ENCODE measurements at places on chromosomes 12 and 14.

GRCh38 chr12:12534166-12534866 lies 28.3 kb downstream of the DUSP16 start:
- no peak for DNase-seq

GRCh38 chr12:27502021-27502435 lies 22.0 kb upstream of the PPFIBP1 start:
- no peak for DNase-seq

GRCh38 chr14:96267336-96267735 lies 11.3 kb downstream of the BDKRB1 start:
- DNase-seq = no peak

DNA sequence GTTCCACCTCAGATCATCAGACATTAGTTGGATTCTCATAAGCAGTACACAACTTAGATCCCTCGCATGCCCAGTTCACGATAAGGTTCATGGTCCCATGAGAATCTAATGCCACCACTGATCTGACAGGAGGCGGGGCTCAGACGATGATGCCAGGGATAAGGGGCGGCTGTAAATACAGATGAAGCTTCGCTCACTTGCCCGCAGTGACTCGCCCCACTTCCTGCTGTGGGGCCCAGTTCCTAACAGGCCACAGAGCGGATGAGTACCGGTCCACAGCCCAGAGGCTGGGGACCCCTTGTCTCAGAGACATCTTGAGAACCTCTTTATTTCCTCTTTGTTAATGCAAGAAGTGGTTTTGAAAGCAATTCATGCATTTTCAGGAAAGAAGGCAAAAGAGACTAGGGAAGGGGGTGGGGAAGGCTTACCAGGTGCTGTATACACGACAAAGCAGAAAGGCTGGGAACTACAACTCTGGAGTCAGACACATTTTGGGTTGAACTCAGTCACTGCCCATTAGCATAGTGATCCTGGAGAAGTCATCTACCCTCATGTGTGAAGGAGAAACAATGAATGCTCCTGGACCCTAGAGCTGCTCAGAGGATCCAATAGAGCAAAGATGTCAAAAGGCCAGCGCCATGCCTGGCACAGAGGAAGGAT lies 68.7 kb downstream of the EID3 start:
- no peak for DNase-seq

DNA sequence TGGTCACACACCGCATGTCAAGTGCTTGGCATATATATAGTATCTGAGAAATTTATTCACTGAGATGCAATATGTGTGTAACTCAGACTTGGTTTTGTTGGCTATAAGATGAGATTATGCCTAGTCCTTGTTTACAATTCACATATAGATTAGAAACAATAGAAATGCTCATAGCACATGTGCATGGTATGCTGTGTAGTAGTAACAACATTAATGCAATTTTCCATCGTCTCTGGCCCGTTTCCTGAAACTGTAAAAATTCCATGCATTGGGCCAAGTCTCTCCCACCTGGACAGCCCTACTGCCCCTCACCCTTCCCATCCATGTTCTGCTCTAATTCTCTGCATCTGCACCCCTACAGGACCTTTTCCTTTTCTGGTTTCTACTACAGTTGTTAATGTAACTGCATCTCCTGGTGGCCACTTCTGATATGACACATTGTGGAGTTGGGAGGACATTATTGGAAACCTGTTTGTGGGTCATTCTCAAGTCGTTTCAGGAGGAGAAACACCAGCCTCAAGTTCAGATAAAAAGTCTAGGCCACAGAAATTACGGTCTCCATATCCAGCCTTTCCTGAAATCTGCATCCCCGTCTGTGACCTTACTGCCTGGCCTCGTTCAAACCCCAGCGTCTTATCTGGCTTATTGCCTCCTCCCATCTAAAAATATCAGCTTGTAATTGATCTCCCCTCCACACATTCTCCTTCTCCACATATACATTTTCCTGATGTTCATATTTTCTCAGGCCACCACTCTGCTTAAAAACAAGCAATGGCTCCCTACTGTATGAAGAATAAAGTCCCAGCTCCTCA lies 37.5 kb downstream of the EMP1 start:
- no peak for DNase-seq

- no peak for DNase-seq
Observed at GRCh38 chr12:89481213-89481914, 43.2 kb downstream of the GALNT4 start.

DNA sequence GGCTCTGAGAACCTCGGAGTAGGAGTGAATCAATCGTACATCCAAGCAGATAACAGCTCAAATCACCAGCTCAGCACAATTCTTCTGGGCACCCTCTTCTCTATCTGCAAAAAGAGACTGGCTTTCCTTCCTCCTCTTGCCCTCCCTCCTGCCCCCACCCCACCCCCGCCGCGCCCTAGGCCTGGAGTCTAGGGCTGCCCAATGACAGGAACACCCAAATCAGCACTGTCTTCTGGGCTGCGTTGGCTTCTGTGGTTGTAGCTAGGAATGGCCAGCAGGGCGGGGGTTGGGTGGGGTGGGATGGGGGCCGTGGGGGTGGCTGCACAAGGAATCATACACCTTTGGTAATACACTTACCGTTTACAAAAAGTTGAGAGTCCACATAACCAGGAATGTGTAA lies 28.0 kb upstream of the TMCC3 start:
- no peak for DNase-seq

- DNase-seq = no peak
Observed at GRCh38 chr14:64841121-64841651, 38.5 kb downstream of the SPTB start.

GRCh38 chr14:87018294-87018693 lies 974.7 kb downstream of the GALC start:
- DNase-seq = no peak

DNA sequence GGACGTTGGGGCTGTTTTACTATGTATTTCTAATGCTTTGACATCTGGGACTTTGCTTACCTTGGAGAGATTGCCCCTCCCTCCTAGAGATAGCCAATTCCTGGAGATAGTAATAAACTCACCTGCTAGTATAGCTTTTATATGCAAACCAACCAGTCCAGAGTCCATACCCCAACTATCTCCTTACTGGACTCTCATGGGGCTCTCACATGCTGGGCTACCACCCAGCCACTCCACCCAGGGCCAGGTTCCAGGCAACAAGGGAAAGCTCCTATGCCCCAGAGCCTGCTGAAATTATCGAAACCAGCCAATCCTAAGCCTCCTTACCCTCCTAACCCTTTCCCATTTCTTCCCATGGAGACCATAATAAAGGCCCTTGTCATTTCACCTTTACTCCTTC lies 25.5 kb upstream of the MGP start:
- no peak for DNase-seq

GRCh38 chr12:85669911-85670310 lies 166.3 kb downstream of the RASSF9 start:
- DNase-seq = no peak

- no peak for DNase-seq
Observed at GRCh38 chr14:92143309-92143708, 21.5 kb downstream of the CPSF2 start.

- no peak for DNase-seq
Observed at GRCh38 chr12:118183711-118184110, 47.8 kb downstream of the PEBP1 start.

- DNase-seq = no peak
Observed at GRCh38 chr14:55071870-55072640, 20.6 kb downstream of the MAPK1IP1L start.

DNA sequence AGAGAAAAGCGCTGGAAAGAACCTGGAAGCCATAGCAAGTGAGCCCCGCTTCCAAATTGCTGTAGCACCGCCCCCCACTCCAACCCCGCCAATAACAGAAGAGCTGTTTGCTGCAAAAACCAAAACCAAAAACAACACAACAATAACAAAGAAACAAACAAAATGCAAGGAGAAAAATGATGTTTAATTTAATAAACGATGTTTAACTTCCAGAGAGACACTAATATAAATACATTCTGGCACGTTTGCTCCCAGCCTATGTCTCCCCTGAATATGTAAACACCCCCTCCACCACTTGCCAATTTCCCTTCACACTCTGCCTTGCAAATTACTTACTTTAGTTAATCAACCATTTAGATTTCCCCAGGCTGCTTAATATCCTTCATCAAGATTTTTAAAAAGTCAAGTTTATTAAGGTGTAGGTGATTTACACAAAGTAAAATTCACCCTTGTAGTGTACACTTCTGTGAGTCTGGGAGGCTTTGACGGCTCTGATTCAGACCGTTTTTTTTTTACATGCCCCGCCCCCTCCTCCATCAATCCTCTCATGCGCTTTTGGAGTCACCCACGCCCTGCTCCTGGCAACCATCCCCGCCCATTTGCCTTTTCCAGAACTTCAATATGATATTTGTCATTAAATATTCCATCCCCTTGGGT lies 482 bp upstream of the IFI27L2 start:
- DNase-seq = no peak

All from NCI-H1092 (cell line).